ENCODE measurements at places on chromosomes 1 and 21. TPM values are rescaled to one million over a fixed set of nuclear protein-coding genes. Genes with fewer than 3 reads are reported as not detected.

RCC2 gene
- 97.4 TPM for total RNA-seq

EFCAB14 gene
- 47.3 TPM for total RNA-seq

DNA sequence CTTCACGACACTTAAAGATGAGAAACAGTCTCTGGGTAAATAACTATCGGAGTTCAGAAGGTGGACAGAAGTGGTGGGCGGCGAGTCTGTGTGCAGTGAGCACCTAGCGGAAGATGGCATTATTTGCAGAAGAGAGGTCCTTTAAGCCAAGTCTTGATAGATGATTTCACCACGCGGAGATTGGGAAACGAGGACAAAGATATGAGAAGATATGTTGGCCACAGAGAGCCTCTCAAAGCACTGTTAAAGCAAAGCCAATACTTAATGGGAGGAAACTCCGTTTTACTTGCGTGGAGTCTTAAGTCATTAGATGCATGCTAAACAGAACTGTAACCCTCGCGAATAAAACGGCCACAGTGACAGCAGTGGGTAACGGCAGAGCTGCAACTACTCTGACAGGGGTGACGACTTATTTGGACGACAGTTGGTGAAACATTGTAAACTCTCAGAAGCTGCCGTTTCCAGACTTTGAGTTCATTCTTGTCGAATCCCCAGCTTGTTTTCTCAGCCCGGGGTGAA, 577 bp upstream of the CEP350 start:
- peak overlapping the region; percentile 80 for H3K4me3 ChIP-seq
- peak overlapping the region; percentile 72 for H3K27ac ChIP-seq
- no peak for DNase-seq
- H3K27me3 ChIP-seq, result no peaks in the 10 kb centered on the region
- no peaks in the 10 kb centered on the region for H3K36me3 ChIP-seq
- peaks cover 14% of the 10 kb centered on the region for H3K4me1 ChIP-seq

E2F2 gene
- not detected for total RNA-seq

TFF3 gene
- 0.84 TPM for total RNA-seq

ANGPTL7 gene
- 0.70 TPM for total RNA-seq

DNA sequence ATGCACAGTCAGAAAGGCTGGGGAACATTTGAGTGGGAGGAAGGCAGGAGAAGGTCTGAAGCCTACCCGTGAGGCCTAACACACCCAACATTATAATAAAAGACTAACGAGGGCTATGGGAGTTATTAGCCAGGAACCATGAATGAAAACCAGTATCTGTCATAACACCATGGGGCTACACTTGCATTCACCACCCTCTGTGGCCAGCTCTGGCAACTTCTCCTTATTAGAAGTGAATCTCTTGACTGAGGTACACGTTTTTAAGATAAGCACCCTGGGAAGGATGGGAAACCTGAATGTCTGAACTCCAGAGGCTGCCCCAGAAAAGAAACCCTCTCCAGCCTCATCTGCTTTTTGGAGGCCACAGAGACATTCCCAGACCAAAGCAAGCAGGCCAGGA, 204.3 kb upstream of the RAB4A start:
- peaks cover 4% of the 10 kb centered on the region for H3K27me3 ChIP-seq
- H3K27ac ChIP-seq, result no peak overlapping the region
- H3K4me3 ChIP-seq, result no peak overlapping the region
- H3K4me1 ChIP-seq, result peaks cover 4% of the 10 kb centered on the region
- no peak for DNase-seq
- H3K36me3 ChIP-seq, result no peaks in the 10 kb centered on the region

GRCh38 chr1:154503898-154504297, 1.7 kb upstream of the SHE start:
- no peaks in the 10 kb centered on the region for H3K36me3 ChIP-seq
- H3K4me3 ChIP-seq, result no peak overlapping the region
- no peaks in the 10 kb centered on the region for H3K4me1 ChIP-seq
- H3K27ac ChIP-seq, result no peak overlapping the region

GRCh38 chr1:238499021-238499420, 608.3 kb upstream of the ZP4 start:
- H3K27me3 ChIP-seq, result no peaks in the 10 kb centered on the region
- no peaks in the 10 kb centered on the region for H3K4me1 ChIP-seq
- H3K4me3 ChIP-seq, result no peak overlapping the region
- no peak for DNase-seq
- no peaks in the 10 kb centered on the region for H3K36me3 ChIP-seq
- H3K27ac ChIP-seq, result no peak overlapping the region

TMOD4 gene
- 1.4 TPM for total RNA-seq

DNA sequence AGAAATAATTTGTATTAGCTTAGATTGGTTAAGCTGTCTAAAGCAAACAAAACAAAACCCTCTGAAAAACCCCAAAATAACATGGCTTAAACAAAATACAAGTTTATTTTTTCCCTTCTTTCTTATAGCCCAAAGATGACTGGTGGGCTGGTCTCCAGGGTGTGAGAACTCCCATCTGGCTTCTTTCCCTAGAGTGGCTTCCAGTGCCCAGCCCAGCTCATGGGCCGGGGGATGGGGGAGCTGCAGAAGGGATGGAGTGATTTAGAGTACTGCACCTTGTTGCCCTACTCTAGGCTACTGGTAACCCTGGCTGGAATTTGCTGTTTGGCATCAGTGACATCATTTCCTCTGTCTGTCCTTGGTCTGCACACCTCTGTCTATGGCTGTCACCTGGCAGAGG, 223.0 kb downstream of the PBX1 start:
- no peaks in the 10 kb centered on the region for H3K36me3 ChIP-seq
- DNase-seq, result no peak
- peaks cover 12% of the 10 kb centered on the region for H3K4me1 ChIP-seq
- no peak overlapping the region for H3K4me3 ChIP-seq
- no peak overlapping the region for H3K27ac ChIP-seq

GJA9 gene
- not detected for total RNA-seq

KANK4 gene
- 14.5 TPM for total RNA-seq

DNA sequence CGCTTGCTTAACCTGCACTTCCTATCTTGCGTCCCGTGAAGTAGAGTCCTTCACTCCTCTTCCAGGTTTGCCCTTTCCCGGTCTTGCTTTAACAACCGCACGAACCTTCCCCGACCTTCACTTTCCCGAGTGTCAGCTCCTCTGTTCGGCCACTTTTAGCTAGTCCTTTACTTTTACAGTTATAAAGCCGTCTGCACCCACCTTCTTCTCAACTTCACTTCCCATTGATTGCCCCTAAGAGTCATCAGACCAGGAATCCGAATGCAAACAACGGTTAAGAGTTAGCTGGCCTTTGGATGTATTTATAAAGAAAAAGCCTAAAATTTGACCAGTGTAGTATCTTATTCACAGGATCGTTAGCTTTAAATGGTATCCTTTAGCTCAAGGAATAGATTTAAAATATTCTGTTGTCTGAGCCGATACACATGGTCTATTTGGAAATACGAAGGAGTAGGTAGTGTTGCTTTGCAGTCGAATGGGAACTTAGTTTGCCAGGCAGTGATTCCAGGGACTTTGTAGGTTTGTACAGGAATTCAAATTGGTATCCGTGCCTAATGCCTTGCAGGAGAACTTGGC, 1.4 kb downstream of the PPP2R5A start:
- H3K4me3 ChIP-seq, result peak overlapping the region; percentile 92
- peak overlapping the region; percentile 85 for H3K27ac ChIP-seq

AMY2A gene
- not detected for total RNA-seq

ITGB2 gene
- total RNA-seq, result 0.61 TPM

DNA sequence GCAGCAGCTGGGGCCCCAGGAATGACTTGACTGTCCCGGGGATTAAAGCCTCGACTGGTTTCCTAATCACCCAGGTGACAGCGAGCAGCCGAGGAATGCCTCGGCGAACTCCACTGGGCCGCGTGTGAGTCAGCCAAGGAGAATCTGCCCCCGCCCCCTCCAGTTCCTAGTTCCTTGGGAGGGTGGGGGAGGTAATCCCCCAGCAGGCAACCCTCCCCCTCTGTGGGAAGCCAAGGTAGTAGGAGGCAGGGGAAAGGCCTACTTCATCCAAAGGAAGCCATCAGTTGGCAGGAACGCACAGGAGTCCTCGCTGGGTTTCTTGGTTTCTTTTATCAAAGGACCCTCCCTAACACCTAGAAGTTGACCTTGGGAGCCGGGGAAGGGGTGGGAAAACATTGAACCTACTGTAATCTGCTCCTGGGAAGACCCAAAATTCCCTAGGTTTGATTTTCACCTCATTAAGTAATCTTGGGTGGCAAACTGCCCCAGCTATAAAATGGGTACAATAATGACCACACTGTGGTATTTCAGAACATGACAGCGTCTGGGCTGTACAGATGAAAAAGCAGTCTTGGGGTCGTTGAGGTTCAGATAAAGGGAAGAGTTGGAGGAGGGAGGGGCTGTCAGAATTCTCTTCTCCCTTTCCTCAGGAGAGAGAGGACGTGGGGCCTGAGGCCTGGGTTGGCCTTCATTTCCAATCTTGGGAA, 1.4 kb downstream of the TENT5B start:
- DNase-seq, result peak; percentile 83
- peaks cover 28% of the 10 kb centered on the region for H3K4me1 ChIP-seq
- peak overlapping the region; percentile 39 for H3K27ac ChIP-seq
- no peaks in the 10 kb centered on the region for H3K27me3 ChIP-seq
- H3K36me3 ChIP-seq, result no peaks in the 10 kb centered on the region
- no peak overlapping the region for H3K4me3 ChIP-seq

CIART gene
- total RNA-seq, result 6.3 TPM

DNA sequence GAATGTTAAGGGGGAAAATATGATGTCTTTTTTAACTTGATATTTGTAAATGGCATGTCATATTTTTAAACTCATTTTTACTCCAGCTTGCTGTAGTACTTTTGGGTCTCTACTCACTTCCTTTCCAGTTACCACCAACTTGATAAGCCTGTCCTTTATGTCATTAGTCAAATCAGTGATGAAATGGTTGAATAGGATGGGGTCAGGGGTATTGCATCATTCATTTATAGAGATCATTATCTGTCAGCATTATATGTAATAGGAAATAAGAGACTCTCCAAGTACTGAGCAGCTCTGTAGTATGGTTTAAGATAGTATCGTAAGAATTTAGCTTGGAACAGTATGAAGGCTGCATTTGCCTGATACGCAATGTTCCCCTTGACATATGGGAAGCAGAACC, 227.3 kb downstream of the BRINP3 start:
- no peaks in the 10 kb centered on the region for H3K36me3 ChIP-seq
- H3K27me3 ChIP-seq, result no peaks in the 10 kb centered on the region
- H3K4me1 ChIP-seq, result no peaks in the 10 kb centered on the region
- DNase-seq, result no peak
- no peak overlapping the region for H3K4me3 ChIP-seq
- H3K27ac ChIP-seq, result no peak overlapping the region

GRCh38 chr1:241591317-241591716, 48.9 kb downstream of the CHML start:
- H3K4me3 ChIP-seq, result no peak overlapping the region
- peak; percentile 67 for DNase-seq
- H3K4me1 ChIP-seq, result peaks cover 12% of the 10 kb centered on the region
- no peak overlapping the region for H3K27ac ChIP-seq
- no peaks in the 10 kb centered on the region for H3K27me3 ChIP-seq
- no peaks in the 10 kb centered on the region for H3K36me3 ChIP-seq

DNA sequence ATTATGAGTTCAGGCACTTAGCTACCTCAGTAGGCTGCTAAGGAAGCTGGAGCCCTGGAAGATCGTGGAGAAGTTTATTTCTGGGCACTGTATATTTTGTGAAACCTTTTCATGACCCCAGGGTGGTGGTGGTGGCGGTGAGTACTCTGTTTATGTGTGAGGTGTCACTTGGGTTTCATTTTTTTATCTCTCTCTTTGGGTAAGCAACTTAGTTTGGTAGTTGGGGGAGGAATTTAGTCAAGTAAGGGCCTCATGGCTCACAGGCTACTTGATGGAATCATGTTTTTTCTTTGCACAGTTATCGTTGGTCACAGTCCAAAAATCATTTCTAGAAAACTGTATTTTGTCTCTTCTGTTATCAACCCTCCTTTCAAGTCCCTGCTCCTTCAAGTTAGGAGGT, 33.9 kb downstream of the C1orf141 start:
- no peaks in the 10 kb centered on the region for H3K36me3 ChIP-seq
- no peaks in the 10 kb centered on the region for H3K4me1 ChIP-seq
- H3K27ac ChIP-seq, result no peak overlapping the region
- H3K27me3 ChIP-seq, result no peaks in the 10 kb centered on the region

DNA sequence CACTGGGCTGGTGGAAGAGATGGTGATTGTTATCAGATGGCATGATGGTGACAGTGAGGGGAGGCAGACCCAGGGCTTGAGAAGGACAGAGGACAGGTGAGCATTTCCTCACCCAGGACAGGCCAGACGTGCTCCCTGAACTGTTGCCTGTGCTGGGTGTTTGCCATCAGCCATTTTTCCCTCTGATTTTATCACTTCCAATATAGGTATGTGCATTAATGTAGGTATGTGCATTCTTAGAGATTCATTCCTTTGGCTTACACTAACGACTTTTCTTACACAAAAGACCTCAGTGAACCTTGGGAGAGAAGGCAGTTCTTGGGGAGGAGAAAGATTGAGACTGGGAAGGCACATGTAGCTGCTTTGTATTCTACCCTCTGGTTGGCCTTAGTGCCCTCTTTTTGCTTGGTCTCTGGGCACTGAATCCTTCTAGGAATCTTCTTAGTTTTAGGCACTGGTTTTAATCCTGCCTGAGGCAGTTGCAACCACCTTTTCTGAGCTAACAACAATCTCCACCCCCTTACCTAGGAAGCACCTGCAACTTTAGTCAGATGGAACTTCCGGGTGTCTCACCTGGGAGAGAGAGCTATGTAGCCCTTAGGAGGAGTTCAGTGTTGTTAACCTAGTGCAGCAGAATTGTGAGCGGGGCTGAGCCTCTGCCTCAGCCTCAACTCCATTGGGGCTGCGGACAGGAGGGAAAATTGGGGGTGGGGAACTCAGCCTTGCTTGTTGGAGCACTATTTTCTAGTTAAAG, 30.9 kb downstream of the C1orf116 start:
- no peak for DNase-seq
- no peaks in the 10 kb centered on the region for H3K27me3 ChIP-seq
- no peaks in the 10 kb centered on the region for H3K4me1 ChIP-seq
- no peak overlapping the region for H3K4me3 ChIP-seq
- no peak overlapping the region for H3K27ac ChIP-seq

GRCh38 chr21:46624050-46624449, 11.4 kb upstream of the PRMT2 start:
- no peaks in the 10 kb centered on the region for H3K36me3 ChIP-seq
- no peaks in the 10 kb centered on the region for H3K27me3 ChIP-seq
- peaks cover 11% of the 10 kb centered on the region for H3K4me1 ChIP-seq
- DNase-seq, result no peak
- H3K4me3 ChIP-seq, result no peak overlapping the region
- H3K27ac ChIP-seq, result no peak overlapping the region

GRCh38 chr21:35585155-35585554, 475.2 kb downstream of the SETD4 start:
- H3K4me1 ChIP-seq, result peaks cover 2% of the 10 kb centered on the region
- H3K27ac ChIP-seq, result no peak overlapping the region
- no peak for DNase-seq

Measured in astrocyte (in vitro differentiated cells and primary cell).